NCI-H524 treated with DMSO at 0.1 percent for 48 hours (cell line): ENCODE measurements at places on chromosomes 5 and 9.

- DNase-seq = no peak
Observed at GRCh38 chr5:6470672-6471071, 22.0 kb downstream of the UBE2QL1 start.

DNA sequence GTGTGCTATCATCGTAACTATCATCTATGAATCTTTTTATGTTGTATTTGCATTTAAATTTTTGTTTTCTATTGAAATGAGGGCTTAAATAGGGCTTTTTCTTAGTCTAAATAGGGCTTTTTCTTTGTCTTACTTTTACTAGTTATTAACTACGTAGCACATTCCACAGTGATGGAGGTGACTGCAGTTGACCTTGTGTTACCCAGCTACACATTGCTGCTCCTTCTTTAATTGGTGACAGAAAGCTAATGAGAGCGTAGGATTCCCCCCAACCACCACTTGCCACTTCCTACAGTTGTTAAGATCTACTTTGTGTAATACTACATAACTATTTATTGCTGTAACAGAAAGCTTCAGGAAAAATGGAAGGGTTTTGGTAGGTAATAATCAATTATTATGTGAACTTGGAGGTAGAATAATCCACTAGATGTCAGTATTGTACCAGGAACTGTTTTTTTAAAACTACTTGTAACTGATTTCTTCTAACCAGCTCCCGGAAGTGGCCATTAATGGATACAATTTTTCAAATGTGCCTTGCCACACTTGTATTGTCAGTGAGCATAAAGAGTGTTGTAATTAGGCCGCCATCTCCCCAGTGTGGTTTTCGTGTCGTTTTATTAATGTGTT is 18.0 kb downstream of the MTRR start:
- no peak for DNase-seq

DNA sequence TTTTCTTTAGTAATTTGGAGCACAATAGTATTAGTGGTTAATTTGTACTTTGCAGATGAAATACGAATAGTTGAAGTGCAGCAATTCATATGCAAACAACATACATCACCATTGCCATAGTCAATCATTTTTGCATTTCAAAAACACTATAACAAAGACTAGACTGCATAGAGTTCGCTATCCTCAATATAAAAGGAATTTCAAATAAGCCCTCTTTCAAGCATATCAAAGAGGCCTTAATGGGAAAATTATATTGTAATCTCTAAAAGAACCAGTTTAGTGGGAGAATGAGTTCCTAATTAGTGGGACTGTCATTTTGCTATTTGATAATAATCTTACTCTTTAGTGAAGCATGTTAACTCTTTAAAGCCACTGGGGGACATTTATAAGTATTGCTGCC is 2302.3 kb upstream of the C9orf72 start:
- DNase-seq = no peak

GRCh38 chr9:134049236-134049635 is 18.6 kb downstream of the BRD3 start:
- no peak for DNase-seq

DNA sequence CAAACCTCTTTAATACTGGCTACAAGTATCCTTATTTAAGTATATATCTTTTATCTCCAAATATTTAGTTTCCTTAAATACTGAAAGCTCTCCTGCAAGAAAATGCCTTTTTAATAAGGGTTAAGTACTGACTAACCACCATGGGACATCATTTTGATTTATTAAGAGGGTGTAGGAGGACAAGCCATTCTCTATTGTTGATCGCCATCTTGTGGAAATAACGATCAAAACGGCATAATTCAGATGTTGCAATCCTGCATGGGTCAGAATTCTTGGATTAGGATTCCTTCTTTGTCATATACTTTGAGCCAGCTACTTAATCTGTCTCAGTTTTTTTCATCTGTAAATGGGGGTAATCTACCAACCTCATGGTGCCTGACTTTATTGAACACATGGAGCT is 28.7 kb upstream of the C5orf46 start:
- DNase-seq = no peak

GRCh38 chr5:80219391-80219790 is 36.5 kb downstream of the SERINC5 start:
- DNase-seq = no peak

- no peak for DNase-seq
Observed at GRCh38 chr9:134592819-134593200, 48.8 kb upstream of the COL5A1 start.

GRCh38 chr5:61349935-61350334 is 17.9 kb downstream of the ZSWIM6 start:
- no peak for DNase-seq

DNA sequence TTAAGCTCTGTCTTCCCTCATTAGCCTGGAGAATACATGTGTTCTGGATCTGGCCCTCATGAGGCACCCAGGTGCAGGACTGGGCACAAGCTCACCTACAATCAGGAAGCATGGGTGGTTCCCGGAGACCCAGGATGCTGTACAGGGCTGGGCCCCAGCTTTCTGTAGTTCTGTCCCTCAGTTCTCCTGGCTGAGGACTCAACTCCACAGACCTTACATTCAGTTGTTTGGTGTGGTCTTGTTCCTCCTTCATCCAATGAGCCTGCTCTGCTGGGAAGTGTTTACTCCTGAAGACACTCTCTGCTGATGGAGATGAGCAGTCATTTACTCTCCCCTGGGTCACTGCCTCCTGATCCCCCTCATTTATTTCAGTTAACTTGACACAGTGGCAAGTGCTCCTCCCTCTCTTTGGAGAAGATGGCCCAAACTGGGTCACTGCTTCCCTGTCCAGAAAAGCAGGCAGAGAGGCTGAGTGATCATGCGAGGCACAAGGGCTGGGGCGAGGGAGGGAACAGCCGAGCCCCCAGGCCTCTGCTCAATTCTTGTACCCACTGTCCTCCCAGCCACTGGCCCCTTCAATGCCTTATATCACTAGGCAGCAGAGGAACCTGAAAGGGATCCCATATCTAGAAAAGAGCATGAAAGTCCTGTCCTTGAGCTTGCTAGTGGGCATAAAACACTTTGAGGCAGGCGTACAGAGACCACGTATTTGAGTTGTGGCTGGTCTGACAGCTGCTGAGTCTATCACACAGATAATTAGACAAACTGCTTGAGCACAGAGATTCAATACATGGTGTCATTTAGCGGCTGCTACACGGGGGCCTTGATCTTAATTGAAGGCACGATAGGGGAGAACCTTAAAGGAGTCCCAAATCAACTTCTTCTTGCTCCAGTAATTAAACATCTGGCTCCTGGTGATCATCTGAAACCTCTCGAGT is 221.7 kb downstream of the FSTL4 start:
- DNase-seq = no peak

DNA sequence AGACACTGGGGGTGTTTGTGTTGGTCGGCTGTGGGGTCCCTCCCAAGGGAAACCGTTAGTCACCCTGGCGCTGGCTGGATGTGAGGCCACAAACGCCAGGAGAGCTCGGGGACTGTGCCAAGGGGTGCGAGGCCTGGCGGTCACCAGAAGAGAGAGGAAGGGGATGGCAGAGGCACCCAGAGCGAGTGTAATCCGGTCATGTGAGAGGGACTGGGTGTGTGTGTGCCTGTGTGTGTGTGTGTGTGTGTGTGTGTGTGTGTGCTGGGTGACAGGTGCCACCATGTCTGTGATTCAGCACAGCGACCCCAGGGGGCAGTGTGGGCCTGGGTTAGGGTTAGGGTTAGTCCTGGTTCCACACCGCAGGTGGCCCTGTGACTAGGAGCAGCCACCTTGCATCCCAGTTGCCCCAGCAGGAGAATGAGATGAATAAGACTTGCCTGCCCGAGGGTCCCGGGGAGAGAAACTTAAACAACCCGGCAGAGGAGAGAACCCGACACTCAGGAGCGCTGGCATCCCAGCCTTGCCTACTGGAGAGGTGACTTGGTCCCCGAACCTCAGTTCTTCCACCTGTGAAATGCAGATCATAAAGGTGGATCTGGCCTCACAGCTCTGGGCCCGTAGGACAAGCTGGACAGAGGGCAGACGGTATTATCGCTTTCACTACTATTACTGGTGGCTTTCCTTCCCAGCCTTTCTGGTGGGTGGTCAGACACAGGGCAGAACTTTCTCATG is 1.4 kb upstream of the ADAMTSL2 start:
- DNase-seq = peak; percentile 44

GRCh38 chr9:116661037-116661954 is 25.8 kb upstream of the TRIM32 start:
- peak; percentile 14 for DNase-seq

DNA sequence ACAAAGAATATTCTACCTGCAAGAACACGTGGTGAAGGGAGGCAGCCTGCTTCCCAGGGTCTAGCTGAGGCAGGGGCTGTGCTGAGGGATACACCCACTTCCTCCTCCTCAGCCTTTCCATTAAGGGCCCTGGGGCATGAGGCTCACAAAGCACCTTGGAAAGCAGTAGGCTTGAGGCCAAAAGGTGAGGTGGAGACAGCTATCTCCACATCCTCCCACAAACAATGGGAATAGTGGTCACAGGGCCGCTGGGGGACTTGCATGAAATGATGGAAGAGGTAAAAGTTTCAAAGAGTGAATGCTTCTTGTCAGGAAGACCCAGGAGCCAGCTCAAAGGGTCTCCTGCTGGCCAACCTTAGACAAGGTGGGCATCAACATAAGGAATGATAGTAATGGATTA is 207.9 kb downstream of the CDK5RAP2 start:
- no peak for DNase-seq

- DNase-seq = no peak
Observed at GRCh38 chr5:137575847-137576246, 76.7 kb upstream of the SPOCK1 start.

- peak; percentile 95 for DNase-seq
Observed at GRCh38 chr9:104836235-104836634, 72.3 kb downstream of the NIPSNAP3B start.

DNA sequence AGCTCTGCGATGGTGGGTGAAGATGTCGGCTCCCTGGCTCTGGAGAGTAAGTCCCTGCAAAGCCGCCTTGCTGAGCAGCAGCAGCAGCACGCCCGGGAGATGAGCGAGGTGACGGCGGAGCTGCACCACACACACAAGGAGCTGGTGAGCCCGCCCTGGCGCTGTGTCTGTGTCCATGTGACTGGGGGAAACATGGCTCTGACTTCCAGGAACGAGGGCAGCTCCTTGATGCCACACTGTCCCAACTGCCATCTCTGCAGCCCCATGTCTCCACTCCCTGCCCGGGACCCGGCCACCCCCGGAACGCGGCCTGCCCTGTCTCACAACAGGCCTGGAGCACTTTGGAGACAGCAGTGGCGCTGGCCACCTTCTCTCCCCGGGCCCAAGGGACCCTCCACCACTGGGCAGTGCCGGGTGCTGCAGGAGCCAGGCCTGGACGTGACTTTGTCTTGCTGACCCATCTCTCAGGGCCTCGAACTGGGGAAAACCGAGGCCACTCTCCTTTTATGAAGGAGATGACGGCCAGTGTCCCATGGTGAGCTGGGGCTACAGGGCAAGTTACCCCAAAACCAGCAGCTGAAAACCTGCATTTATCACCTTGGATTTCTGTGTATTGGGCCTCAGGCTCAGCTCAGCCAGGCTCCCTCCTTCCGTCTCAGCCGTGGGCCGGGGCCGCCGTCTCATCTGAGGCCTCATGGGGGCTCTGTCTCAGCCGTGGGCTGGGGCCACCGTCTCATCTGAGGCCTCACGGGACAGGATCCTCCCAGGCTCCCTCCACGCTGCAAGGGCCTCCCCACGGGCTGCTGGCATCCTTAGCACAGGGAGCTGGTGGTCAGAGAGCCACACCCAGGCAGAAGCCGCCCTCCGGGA is 28.6 kb downstream of the CEP72 start:
- no peak for DNase-seq

GRCh38 chr5:158642879-158643278 is 456.8 kb downstream of the EBF1 start:
- peak; percentile 75 for DNase-seq

DNA sequence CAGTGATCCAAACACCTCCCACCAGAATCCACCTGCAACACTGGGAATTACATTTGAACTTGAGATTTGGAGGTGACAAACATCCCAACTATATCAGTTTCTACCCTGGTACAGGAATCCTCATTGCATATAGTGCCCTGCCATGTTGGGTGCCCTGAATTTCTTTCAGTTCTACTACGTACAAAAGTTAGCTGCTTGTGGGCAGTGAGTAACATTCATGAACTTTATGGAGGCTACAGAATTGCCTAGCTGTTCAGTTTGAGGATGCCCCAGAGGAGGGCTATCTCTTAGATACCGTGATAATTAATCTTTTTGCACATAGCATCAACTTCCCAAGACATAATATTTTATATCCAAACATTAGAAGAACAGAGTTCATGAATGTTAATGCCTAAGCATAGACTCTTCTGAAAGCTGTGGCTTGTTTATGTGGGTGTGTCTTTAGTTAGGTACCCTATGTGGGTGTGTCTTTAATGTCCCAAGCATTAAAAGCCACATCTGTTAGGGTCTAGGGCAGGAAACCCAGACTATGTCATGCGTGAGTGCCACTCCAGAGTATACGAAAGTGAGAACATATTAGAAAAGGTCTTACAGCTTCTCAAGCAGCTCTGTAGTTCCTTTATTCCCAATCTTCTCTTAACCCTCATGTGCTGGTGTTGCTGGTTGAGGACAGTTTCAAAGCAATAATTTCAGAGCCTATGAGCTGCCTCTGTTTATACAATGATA is 47.0 kb upstream of the CHD1 start:
- DNase-seq = no peak
